Temporal lobe (tissue), 4 donors: ENCODE measurements at places on chromosomes 1 and 21. TPM values are rescaled to one million over a fixed set of nuclear protein-coding genes. Genes with fewer than 3 reads are reported as not detected.

The FMO1 gene
- total RNA-seq: 4.2 TPM

The LCE2B gene
- total RNA-seq: not detected

The PEAR1 gene
- 0.98 TPM for total RNA-seq

The UBL4B gene
- total RNA-seq: 0.25 TPM

The LMOD1 gene
- total RNA-seq: 0.49 TPM

The BCAR3 gene
- 4.2 TPM for total RNA-seq

The PTPRU gene
- total RNA-seq: 29.7 TPM

The IL12RB2 gene
- total RNA-seq: 5.7 TPM

The JTB gene
- total RNA-seq: 49.2 TPM

The LINGO4 gene
- total RNA-seq: not detected

The DCST1 gene
- total RNA-seq: 0.25 TPM

The HSPG2 gene
- total RNA-seq: 9.3 TPM

The PATJ gene
- total RNA-seq: 13.5 TPM

The TNFRSF18 gene
- not detected for total RNA-seq

The WNT2B gene
- total RNA-seq: 1.5 TPM

The GBP7 gene
- total RNA-seq: not detected
